ENCODE measurements at places on chromosomes 1 and 21.

GRCh38 chr1:180269645-180270529, 39.8 kb downstream of the LHX4 start:
- no peak for DNase-seq

DNA sequence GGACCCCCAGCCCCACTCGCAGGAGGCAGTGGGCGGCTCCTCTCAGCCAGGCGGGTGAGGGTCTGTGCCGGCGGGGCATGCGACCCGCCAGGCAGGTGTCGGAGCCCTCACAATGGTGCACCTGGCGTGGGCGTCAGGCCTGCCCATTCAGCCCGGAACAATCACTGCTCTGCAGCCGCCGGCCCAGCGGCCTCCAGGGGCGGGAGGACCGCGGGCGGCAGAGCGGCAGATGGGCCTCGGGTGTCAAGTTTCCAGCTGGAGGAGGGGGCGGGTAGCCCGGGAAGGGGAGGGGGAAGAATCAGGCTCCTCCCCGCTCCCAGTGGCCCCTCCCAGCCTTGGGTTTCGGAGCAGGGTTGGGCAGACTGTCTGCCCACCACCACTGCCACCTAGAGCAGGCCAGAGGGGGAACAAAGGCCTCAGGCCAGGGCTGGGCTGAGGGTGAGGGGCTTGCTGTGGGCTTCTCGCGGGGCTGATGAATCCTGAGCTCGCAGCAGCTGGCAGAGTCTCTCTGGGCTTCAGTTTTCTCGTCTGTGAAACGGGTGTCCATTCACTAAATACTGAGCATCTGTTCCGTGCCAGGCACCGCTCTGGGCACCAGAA, 39.5 kb upstream of the CASZ1 start:
- no peak for DNase-seq

DNA sequence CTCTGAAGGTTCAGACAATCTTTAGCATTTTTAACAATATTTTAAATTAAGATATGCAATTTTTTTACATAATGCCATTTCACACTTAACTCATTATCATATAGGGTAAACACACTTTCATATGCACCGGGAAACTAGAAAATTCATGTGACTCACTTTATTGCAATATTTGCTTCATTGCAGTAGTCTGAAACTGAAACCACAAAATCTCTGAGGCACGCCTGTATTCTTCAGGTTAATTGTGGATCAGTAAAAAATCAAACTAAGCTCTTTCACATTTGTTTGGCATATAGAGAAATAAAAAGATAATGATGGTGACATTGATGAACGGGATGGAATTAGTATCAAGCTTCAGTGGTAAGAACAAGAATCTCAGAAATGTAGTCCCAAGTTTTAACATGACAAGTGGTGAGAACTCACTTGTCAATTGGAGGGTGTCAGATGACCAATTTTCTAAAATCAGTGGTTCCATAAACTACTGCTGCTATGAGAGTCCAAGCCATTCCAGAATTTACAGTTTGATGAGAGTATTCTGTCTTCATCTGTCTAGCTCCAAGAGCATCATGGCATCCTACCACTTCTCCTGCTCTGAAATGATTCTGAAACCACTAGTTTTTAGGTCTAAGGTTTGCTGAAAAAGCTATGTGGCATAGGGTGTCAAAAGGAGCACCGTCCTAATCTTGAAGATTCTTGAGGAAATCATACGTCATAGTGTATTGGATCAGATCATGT, 281.0 kb downstream of the PTPRC start:
- no peak for DNase-seq

- DNase-seq = no peak
These were observed 1.6 kb upstream of the MOV10 start for GRCh38 chr1:112672842-112673241.

Measured in CD4-positive, alpha-beta T cell treated with Interleukin-4 for 1 hour (primary cell).